Endodermal cell (in vitro differentiated cells): ENCODE measurements at places on chromosomes 2 and 18.

- peak; percentile 92 for DNase-seq
Observed at GRCh38 chr2:9630117-9630735, 571 bp downstream of the YWHAQ start.

- no peak for DNase-seq
Observed at GRCh38 chr2:186365406-186365805, 120.7 kb upstream of the ZC3H15 start.

- no peak for DNase-seq
Observed at GRCh38 chr2:177396703-177397460, 4.3 kb downstream of the AGPS start.

DNA sequence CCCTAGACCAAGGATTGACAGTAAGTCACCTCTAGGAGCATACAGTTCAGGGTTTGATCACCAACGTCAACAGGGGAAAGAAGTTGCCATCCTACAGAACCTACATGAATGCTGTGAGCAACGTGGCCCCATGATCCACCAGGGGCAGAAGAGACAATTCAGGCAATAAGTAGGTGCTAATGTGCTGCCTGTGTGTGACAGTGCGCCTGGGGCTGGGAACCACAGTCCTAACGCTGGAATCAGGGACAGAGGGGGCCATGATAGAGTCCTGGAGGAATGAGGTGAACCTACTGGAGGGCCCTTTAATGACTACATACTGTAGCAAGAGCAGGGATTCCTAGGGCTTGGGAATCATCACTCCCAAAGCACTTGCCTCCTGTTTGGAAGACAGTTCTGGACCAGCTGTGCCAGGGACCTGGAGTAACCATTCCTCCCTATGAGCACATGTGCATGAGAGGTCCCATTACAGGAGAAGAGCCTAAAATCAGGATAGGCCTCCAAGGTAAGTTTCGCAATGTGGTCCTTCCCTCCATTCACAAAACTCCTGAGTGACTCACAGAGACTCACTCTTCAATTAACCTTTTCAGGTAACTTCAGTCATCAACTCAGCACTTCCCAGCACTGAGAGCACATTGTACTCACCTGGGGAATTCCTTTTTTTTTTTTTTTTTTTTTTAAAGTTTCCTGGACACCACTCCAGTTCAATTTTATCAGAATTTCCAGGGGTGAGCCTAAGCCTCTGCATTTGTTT, 214.0 kb downstream of the TMEM163 start:
- DNase-seq: peak; percentile 88

DNA sequence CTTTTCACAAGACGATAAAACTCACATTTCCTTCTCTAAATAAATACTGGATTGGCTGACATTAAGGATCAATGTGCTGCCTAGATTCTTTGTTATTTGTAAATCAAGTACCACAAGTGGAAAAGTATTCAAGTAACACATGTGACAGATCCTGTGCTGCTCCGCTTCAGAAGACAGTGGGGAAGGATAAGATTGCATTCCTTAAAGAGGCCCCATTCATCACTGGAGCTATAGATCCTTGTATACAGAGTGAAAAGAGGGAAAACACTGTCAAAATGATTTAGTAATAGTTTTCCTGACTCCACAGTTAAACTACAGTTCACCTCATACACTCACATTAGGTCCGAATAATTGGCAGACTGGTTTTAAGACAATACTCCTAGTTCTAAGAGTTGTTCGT, 108.0 kb upstream of the CSRNP3 start:
- DNase-seq: no peak

DNA sequence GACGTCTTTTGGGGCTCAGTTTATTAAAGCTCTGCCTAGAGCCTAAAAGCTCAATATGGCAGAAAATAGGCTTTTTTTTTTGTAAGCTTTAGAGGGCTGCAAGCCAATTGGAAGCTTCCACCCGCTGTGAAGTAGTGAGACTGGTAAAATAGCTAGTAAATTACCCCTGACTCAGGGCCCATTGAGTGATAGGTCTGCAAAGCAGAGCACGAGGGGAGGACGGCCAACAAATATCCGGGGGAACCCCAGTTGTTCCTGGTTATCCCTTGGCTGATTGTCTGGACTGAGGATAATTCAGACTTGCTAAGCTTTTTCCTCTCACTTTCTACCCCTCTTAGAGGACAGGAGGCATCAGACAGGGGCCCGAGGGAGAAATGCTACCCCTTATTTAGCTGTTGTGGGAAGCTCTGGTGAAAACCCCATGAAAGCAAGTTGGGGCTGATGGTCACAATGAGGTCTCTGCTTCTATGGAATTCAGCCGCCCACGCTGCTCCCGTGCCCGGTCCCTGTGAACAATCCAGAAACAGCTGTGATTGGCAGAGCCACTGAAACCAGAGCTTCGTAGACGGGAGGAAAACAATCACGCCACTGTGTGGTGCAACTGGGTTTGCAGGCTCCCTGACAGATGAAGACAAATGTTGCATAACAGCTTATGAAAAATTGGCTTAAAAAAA, 141.9 kb upstream of the LGALSL start:
- DNase-seq: peak; percentile 71

DNA sequence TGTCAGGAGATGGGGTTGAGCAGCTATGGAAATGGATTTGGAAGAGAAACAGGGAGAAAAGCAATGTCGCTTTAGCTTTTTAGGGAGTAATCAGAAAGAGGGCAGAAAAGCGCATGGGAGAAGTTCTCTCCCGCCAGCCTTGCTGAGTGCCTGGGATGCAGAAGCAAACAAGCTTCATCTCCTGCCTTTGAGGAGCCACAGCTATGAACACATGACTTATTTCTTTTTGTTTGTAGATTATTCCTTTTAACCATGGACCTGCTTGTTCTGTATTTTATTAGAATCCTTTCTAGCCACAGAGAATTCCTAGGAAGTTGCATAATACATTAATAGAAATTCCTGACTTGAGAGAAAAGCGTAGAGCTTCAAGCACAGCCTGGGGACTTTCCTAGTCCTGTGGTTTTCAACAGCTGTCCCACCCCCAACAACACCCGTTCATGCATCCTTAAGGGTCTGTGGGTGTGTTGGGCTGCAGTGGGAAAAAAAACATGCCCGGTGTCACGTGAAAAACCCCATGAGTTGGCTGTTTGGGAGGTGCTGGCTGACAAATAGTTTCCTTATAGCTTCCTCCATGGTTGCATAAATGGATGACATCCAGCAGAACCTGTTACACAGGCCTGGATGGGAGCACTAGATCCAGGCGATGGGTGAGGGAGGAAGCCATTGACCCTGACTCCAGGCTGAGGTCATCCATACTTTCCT, 14.9 kb downstream of the SLC9A4 start:
- no peak for DNase-seq

DNA sequence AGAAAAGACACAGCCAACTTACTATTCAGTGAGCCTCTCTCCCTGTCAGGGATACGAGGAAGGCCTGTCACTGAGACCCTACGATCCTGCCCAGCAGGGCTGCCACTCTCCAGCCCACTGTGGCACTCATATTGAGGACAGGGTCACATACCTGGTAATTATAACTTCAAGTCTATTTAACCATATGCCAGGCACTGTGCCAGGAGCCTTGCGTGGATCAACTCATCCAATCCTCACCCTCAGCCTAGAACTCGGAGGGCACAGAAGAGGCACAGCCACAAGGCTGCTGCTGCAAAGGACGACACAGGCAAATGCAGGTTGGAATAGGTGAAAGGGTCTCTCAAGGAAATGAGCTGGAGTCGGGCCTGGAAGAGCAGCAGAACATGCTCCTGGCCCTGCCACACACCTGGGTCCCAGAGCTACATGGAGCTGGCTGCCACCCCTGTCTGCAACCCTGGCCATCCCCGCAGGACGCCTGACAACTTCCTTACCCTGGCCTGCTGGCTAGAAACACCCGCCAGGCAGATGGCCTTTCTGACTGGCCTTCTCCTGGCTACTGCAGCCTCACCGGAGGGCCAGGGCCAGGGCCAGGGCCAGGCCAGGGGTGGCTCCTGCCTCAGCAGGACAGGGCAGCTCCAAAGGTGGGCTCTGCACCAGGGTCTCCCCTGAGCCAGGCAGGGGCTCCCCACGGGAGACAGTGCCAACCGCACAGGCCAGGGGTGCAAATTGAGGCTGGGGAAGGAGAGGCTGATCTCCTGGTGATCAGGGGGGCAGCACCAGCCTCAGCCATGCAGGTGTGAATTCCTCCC, 32.1 kb upstream of the SLC66A3 start:
- peak; percentile 51 for DNase-seq

- DNase-seq: no peak
Observed at GRCh38 chr18:75338631-75339030, 88.9 kb downstream of the SMIM21 start.

DNA sequence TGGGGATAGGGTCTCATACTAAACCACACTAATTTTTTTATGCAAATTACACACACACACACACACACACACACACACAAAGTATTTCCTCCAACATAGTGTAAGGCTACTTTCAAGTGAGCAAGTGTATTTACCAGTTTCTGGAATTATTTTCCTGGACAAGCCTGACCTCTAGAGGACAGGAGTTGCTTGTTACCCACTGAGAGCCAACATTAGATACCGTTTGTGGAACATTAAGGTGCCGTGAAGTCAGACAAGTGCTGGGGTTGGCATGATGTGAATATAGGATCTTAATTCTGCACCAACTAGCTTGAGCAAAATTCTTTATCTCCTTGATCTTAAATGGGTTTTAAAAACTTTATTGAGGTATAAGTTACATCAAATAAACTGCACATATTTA, 39.3 kb upstream of the SERPINB2 start:
- no peak for DNase-seq

DNA sequence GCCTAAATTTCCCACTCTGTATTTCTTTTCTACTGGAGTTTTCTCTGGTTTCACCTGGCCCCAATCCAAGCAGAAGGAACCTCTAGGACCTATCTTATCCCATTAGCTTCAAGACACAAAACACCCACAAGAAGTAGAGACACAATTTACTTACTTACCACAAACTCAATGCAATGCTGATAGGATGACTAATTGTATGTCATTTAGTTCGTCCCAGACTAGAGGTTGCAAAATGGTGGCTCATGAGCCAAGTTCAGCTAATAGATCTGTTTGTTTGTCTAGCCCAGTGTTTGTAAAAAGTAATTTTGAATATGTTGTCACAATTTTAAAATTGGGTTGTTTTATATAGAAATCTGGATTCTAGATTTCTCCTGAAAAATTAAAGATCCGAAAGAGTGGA, 34.7 kb upstream of the ZSWIM2 start:
- no peak for DNase-seq

DNA sequence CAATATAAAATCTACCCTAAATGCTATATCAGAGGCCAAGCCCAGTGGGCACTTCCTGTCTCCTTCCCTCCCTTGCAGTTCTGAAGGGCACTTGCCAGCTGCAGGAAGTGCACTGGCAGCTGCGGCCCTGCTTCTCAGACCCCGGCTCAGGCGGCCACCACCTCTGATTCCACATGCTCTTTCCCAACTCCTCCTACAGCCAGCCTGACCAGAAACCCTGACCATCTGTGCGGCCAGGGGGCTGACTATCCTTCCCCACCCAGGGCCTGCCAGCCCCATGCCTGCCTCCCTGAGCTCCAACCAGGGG, 88.6 kb downstream of the ZBTB7C start:
- DNase-seq: no peak

- no peak for DNase-seq
Observed at GRCh38 chr2:5412001-5412400, 280.2 kb upstream of the SOX11 start.
